Mesothelial cell of epicardium (in vitro differentiated cells): ENCODE measurements at places on chromosomes 12 and 14. TPM values are rescaled to one million over a fixed set of nuclear protein-coding genes. Genes with fewer than 3 reads are reported as not detected.

GRCh38 chr12:114134922-114135321 lies 168.8 kb upstream of the RBM19 start:
- no peak for DNase-seq

- no peak for DNase-seq
Measured at GRCh38 chr12:51873251-51873994, 14.5 kb upstream of the ANKRD33 start.

Gene TAS2R9
- 0.50 to 0.64 TPM (median 0.56 TPM) in 3 replicates for total RNA-seq

GRCh38 chr14:77014734-77015133 lies 13.8 kb downstream of the IRF2BPL start:
- no peak for DNase-seq

DNA sequence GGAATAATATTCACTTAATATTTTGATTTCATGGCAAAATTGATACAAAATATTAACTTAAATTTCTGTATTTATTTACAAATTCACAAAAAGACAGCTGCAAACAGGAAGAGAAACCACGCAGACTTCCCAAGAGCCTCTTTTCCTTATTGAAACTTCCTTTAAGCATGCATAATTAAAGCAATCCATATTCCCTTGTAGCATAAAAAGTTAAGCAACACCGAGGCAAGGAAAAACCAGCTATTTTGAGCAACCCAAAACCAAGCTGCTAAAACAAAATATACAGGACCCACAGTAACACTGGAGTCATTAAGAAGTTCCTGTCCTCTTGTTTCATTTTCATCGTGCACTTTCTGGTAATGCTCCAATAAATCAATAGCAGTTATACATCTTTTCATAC lies 58.0 kb downstream of the EEA1 start:
- no peak for DNase-seq

Gene LMNTD1
- 0.54 TPM in 1 of 3 replicates, not detected in the others for total RNA-seq

DNA sequence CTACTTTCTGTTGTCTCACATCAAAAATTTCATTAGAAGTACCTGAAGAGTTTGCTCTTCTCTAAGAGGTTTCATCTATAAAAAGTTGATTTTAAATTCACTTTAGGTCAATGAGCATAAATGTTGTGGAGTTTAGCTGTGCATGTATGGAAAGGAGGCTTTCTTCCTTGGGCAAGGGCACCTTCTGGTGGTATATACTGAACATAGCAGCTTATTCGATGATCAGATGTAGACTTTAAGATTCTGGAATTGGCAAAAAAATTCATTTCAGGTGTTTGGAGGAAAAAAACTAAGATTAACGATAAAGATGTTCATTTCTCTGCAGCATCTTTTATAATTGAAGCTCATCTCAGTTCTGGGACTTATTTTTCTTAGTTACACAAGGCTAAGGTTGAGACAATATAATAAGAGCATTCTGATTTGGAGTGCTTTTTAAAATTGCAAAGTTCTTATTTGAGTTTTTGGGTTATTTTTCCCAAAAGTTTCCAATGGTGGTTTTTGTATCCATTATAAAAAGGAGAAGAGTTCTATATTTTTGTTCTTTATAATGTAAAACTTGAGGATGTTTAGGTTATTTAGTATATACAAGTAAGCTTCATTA lies 46.8 kb downstream of the TMEM117 start:
- DNase-seq, result no peak

DNA sequence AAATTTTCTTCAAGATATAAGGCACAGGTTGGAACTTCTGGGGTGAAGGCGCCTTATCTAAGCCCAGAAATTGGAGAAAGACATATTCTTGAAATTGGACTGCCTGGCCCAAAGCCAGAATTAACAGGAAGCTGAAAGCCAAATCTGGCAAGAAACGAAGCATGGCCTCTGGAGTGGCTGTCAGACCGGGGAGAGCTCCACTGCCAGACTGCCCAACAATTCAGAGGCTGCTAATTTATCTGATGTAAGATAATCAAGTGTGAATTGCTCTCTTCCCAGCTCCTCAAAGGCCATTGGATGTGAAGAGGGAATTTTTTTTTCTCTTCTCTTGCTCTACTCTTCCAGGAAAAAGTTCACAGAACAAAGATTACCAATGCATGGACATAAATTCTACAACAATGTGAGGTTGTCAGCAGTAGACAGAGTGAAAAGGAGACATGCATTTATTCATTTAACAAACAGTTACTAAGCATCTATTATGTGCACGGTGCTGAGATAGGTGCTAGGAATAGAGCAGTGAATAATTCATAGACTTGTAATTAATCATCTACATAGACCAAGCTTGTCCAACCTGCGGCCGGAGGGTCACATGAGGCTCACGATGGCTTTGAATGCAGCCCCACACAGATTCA lies at the start of gene GDF3:
GDF3 (minus strand) TSS at position 210 of the 632 bp plus-strand sequence; CDS start at position 163, 47 bp downstream.
- no peak for DNase-seq

GRCh38 chr12:105357162-105357691 lies 26.7 kb downstream of the C12orf75 start:
- no peak for DNase-seq

DNA sequence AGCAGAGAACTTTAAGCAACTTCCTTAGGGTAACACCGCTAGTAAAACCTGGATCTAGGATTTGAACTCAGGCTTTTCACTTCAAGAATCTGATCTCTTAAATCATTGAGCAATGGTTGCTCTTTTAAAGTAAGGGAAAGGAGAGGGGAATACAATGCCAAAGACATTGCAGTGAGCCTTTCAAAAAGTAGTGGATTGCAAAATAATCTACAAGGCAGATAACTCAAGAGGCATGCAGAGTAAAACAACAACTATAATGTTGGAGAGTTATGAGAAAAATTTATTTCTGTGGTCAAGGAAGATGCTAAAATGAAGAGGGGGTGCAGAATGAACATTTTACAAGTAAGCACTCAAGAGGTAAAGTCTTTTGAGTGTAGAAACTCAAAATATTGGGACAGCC lies 432.6 kb downstream of the C12orf50 start:
- DNase-seq, result no peak

Gene RABGGTA
- total RNA-seq, result 28.7 to 34.5 TPM (median 31.2 TPM) in 3 replicates

- DNase-seq, result no peak
Measured at GRCh38 chr12:105480162-105480561, 149.7 kb downstream of the C12orf75 start.

DNA sequence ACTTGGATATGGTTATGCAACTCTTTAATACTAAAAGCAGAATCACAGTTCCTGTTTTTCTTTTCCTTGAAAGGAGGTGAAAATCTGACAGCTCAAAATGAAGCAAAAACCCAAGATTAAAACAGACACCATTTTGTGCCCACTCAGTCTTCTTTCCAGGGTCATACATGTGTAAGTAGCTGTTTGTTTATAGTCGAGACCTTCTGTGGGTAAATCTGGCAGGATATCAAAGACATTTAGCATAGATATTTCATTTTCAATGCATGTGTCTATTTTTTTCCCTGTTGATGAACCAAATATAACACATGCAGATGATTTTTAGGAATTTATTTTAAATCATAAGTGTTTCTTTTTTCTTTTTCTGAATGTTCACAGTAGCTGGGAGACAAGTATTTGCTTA lies 398.8 kb downstream of the FOXG1 start:
- DNase-seq, result no peak

DNA sequence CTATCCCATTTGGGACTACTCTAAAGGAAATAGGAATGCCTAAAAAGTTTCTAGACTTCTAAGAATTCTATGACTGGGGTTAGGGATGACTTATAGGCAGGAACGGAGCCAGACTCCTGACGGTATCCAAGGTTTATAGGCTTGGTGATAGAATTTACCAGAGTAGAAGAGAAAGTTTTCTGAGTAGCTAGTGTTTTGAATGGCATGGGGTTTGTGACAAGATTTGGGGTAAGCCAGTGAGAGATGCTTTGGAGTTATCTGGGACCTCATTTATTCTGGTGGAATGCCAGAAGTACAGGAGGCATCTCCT lies 444.6 kb downstream of the RAD51B start:
- no peak for DNase-seq

DNA sequence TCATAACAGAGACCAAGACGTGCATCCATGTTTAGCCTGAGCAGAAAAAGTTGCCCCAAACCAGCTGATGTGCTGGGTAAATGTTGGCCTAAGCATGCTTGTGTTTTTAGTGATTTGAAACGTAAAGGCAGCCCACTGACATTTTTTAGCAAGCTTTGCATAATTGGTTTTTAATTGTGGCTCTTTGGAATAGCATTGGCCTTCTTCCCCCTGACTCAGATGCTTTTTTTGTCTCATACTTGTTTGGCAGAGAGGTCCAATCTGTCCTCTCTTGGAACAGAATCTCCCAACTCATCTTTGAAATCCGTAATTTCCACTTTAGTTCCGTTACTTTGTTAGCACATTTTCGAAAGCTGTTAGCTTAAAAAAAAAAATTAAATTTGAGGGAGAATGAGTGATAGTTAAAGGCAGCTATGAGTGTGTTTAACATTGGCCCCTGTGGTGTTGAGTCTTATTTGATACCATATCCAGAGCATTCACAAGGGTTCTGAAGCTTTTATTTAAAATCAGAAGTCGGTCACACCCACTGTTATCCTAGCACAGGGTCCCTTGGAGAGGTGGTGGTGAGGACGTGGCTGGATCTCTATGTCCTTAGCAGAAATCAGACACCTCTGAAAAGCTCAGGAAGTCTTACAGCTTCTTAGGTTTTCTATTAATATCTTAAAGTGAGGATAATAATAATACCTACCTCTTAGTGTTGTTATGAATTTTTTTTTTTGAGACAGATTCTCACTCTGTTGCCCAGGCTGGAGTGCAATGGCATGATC lies 15.6 kb downstream of the JDP2 start:
- DNase-seq, result no peak

- DNase-seq, result no peak
Measured at GRCh38 chr12:70443062-70443673, 77.1 kb downstream of the KCNMB4 start.

Gene RASSF8
- total RNA-seq, result 60.6 to 62.8 TPM (median 61.8 TPM) in 3 replicates

DNA sequence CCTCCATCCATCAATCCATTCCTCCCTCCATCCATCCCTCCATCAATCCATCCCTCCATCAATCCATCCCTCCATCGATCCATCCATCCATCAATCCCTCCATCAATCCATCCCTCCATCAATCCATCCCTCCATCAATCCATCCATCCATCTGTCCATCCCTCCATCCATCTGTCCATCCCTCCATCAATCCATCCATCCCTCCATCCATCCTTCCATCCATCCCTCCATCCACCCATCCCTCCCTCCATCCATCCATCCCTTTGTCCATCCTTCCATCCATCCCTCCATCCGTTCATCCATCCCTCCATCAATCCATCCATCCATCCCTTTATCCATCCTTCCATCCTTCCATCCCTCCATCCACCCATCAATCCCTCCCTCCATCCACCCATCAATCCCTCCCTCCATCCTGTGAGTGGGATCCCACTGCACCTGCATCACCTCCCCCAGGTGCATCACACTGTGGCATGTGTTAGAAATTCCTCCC lies 338.1 kb upstream of the SFSWAP start:
- DNase-seq, result no peak

DNA sequence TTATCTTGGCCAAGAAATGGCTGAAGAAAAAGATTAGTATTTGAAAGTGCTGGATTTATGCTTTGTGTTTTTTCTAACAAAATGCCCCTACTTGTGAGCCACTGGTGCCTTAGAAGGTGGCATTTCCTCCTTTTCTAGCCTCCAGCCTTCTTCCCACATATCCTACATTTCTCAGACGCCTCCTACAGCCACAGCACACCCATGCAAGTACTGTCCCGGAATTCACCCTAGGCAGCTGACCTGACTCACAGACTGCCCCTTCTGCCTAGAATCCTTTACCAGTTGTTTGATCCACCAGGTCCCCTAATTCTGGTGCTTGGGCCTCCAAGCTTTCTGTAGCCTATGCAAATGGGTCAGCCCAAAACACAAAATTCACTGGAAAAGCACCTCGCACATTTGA lies 166.0 kb downstream of the FOXN3 start:
- no peak for DNase-seq

GRCh38 chr12:80129895-80130530 lies 30.7 kb downstream of the OTOGL start:
- no peak for DNase-seq

GRCh38 chr12:127165567-127166392 lies 1101.2 kb upstream of the TMEM132C start:
- DNase-seq, result peak; percentile 76

Gene TAC3
- total RNA-seq, result 0.31 to 0.47 TPM in 2 of 3 replicates, not detected in the other

Gene C14orf132
- total RNA-seq, result 35.4 to 40.6 TPM (median 35.9 TPM) in 3 replicates

Gene IFT81
- total RNA-seq, result 24.4 to 25.5 TPM (median 24.7 TPM) in 3 replicates

Gene CCDC198
- not detected in 3 replicates for total RNA-seq

Gene CMA1
- not detected in 3 replicates for total RNA-seq

- DNase-seq, result no peak
Measured at GRCh38 chr12:93407054-93407962, 29.6 kb downstream of the NUDT4 start.

Gene AQP6
- 0.11 to 0.16 TPM (median 0.11 TPM) in 3 replicates for total RNA-seq

Gene DCAF11
- total RNA-seq, result 62.3 to 71.1 TPM (median 63.7 TPM) in 3 replicates
